ENCODE measurements at places on chromosomes 16 and 17. TPM values are rescaled to one million over a fixed set of nuclear protein-coding genes. Genes with fewer than 3 reads are reported as not detected.

Gene TNFRSF17
- not detected for polyA plus RNA-seq

Gene KLHL10
- polyA plus RNA-seq, result 0.06 TPM

Gene CCDC200
- not detected for polyA plus RNA-seq

Gene SPATA32
- not detected for polyA plus RNA-seq

Gene ADAMTS18
- polyA plus RNA-seq, result not detected

Gene TMEM114
- not detected for polyA plus RNA-seq

Gene CKLF
- polyA plus RNA-seq, result 52.6 TPM

Gene ZNF830
- polyA plus RNA-seq, result 6.9 TPM

Gene CDH11
- 306 TPM for polyA plus RNA-seq

Gene CASKIN1
- 0.02 TPM for polyA plus RNA-seq

Gene MT1H
- not detected for polyA plus RNA-seq

Gene SLFN11
- polyA plus RNA-seq, result 53.3 TPM

Gene RHBDL1
- 1.7 TPM for polyA plus RNA-seq

Gene KRT12
- not detected for polyA plus RNA-seq

Gene PDE6G
- polyA plus RNA-seq, result 1.0 TPM

Gene C17orf50
- polyA plus RNA-seq, result not detected

Gene TLE7
- not detected for polyA plus RNA-seq

Gene TSNAXIP1
- 1.1 TPM for polyA plus RNA-seq

Gene GIT1
- 24.5 TPM for polyA plus RNA-seq

Gene PTGES3L
- 1.8 TPM for polyA plus RNA-seq

Gene ATP2C2
- not detected for polyA plus RNA-seq

Gene IL34
- polyA plus RNA-seq, result 5.1 TPM

Gene KRT20
- polyA plus RNA-seq, result not detected

Gene METTL9
- 102 TPM for polyA plus RNA-seq

Gene RNF43
- not detected for polyA plus RNA-seq

Gene CLEC10A
- not detected for polyA plus RNA-seq

Gene SEZ6
- not detected for polyA plus RNA-seq

Gene HOXB9
- polyA plus RNA-seq, result not detected

Gene ALOX12
- polyA plus RNA-seq, result not detected

Gene KRTAP1-5
- polyA plus RNA-seq, result 20.2 TPM

Gene STAC2
- polyA plus RNA-seq, result not detected

Gene HOXB8
- 0.87 TPM for polyA plus RNA-seq

Gene CDH5
- polyA plus RNA-seq, result not detected

Gene BIRC5
- polyA plus RNA-seq, result 15.3 TPM

Gene CRYBA1
- not detected for polyA plus RNA-seq

Gene FBXO39
- polyA plus RNA-seq, result 0.12 TPM

Gene NPW
- 0.94 TPM for polyA plus RNA-seq

Gene HSF4
- polyA plus RNA-seq, result 0.82 TPM

Gene TEKT3
- 0.69 TPM for polyA plus RNA-seq

Gene TAT
- not detected for polyA plus RNA-seq

Gene AIPL1
- polyA plus RNA-seq, result not detected

Gene PRCD
- 1.9 TPM for polyA plus RNA-seq

Gene DNAI2
- polyA plus RNA-seq, result not detected

Gene ANKRD40CL
- polyA plus RNA-seq, result not detected

Gene TRIM72
- not detected for polyA plus RNA-seq

Gene PPY
- not detected for polyA plus RNA-seq

All from AG04450 (cell line).